ENCODE measurements at places on chromosomes 2 and 18.
A peak's percentile ranks its signal among the peaks of the same experiment; 100 is the strongest.

DNA sequence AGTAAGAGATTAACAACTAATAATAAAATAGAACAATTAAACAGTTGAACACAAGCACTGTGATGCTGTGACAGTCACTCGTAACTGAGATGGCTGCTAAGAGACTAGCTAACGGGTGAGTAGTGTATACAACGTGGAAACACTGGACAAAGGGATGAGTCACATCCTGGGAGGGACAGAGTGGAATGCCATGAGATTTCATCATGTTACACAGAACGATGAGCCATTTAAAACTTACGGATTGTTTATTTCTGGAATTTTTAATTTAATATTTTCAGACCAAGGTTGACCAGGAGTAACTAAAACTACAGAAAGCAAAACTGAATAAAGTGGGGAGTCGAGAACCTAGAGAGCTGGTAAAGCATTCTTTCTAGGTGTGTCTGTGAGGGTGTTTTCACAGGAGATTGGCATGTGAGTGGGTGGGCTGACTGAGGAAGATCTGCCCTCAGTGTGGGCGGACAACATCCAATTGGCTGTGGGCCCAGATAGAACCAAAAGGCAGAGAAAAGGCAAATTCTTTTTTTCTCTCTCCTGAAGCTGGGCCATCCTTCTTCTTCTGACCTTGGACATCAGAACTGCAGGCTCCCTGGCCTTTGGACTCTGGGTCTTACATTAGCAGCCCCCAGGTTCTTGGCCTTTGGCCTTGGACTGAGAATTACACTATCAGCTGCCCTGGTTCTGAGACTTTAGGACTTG, 14.6 kb downstream of the TMSB10 start:
- no peak for DNase-seq

GRCh38 chr2:85888020-85888683, 638 bp downstream of the ST3GAL5 start:
- DNase-seq, result peak; percentile 26

- no peak for DNase-seq
These were observed 44.5 kb downstream of the EML6 start for GRCh38 chr2:54767921-54768320.

DNA sequence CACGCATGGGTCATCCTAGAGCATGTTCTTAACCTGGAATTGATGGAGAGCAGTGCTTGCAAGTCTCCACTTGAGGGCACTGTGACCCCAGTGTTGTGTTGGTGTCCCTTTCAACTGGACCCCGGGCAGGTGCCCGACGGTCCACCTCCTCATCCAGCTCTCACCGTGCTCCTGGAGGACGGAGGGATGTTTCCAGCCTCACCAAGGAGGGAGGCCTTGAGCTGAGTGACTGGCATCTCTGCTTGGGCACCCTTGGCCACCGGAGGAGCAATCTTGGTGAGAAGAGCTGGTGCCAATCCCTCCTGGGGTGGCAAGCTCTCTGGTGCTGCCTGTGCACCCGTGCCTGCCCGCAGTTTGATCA, 45.4 kb upstream of the ASB18 start:
- DNase-seq, result peak; percentile 42

DNA sequence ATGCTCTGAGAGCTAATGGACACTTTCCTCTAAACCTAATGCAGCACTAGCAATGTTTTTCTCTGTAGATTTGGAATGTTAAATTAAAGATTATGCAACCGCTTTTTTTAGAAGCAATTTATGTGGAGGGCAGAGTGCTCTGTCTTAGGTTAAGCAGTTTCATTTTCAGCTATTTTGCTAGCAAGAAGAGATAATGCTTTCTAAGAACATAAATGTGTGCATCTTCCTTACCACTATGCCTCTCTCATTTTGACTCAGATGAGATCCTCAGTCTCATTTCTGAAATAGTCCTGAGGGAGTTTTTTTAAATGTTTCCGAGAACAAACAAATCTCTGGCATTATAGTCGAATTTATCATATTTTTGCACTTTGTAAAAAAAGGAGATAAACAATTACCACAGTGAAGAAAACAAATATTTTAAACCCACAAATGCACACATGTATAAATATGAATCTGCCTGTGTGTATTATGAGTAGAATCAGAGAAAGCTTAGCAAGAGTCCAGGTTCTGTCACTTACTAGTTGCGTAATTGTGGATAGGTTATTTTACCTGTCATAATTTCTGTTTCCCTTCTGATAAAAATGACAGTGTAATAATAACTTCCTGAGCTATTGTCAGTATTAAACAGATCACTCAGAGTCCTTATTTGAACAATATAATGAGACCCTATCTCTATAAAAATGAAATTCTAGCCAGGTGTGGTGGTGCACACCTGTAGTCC, 207.7 kb upstream of the CRIM1 start:
- no peak for DNase-seq

DNA sequence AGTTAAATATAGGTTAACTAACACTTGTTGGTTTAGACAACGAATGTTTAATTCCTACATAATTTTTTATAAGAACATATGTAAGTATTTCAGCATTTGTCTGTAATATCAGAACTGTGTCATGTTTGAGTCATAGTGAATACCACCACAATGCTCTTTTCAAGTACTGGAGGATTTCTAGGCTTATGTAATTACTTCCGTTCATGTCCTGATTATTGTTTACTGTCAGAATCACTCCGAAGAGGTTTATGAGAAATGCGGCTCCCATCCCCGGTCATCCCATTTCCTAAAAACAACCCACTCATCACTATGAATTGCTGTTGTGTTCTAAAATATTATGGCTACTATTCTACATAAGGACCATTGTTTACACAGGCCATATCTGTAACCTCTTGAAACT, 45.1 kb downstream of the CDH19 start:
- DNase-seq, result no peak

DNA sequence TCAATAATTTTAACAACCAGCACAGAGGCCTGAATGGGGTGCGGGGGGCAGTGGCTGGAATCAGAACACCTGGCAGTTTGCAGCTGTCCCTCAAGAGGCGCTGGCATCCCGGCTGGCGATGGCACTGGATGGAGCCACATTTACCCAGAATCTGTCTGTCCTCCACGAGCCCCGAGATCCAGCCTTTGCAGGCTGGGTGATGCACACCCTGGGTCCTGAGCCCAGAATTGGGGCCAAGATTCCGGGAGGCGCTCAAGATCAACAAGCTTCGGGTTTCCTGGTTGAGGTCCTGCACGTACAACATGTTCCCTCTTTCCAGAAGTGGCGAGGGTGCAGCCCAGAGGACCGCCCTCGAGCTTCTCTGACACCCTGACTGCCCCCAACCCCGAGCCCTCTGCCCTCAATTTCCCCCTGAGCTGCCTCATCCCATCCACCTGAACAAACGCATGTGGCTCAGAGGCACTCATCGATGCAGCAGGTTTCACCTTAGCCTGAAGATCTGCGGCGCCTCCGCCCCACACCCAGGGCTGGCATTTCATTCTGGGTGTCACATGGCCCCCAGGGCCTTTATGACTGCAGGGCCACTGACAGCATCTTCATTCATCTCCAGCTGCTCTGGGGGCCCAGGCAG, 97.5 kb downstream of the TFCP2L1 start:
- no peak for DNase-seq

DNA sequence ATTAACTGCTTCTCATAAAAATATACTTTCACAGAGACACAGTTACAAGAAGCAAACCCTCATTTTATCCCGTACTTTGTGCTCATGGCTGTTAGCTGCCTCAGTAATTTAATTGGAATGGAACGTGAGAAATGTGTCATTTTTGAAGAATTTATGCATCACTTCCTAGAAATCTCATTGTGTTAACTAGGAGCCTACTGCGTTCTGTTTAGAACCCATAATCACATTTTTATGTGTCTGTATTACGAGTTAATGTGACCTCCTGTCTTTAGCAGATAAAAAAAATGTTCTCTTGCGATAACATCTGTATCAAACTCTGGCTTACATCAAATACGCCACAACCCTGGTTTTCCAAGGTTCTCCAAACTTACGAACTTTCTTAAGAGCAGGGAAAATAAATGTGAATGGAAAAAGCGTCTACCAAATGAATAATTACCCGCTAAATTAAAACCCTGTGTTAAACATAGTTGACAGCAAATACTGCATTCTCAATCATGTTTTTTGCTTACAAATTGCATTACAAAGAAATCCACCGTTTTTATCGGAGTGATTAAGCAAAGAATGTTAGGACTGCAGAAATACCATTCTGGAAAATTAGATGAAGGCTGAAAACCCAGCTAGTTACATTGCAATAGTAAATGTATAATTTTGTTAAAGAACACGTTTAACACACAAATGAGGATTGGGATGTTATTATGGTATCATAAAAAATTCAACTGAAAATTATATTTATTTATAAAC, 12.1 kb upstream of the GBX2 start:
- no peak for DNase-seq

DNA sequence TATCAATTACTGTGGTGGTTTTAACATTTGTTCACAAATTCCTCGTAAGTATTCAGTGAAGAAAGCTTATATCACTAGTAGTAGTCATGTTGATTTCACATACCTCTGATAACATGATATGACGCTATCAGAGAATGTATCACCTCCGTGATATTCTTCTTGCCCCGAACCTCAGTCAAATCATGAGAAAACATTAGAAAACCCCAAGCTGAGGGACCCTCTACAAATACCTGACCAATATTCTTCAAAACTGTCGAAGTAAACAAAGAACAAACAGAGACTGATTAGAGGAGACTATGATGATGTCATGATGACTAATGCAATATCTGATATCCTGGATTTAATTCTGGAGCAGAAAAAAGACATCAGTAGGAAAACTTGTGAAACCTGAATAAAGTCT, 85.6 kb upstream of the SPOPL start:
- DNase-seq, result no peak

DNA sequence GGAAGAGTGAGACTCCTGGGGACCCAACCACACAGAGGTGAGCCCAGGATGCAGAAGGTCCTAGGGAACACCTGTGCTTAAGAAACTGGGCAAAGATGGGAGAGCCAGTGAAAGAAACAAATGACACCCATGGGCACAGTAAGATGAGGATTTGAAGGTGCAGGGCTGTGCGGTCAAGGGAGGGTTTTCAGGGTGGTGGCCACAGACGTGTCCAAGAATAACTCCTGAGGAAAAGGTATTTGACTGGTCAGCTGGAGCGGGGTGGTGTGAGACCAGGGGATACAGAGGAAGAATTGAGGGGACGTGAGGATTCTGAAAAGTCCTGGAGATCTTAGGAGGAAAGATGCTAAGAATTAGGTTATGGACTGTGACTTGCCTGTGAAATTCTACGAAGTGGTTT, 142.9 kb downstream of the TMEM163 start:
- no peak for DNase-seq

GRCh38 chr2:64698668-64699444, 45.1 kb upstream of the SERTAD2 start:
- no peak for DNase-seq

GRCh38 chr2:174322746-174323145, 12.0 kb upstream of the SP9 start:
- no peak for DNase-seq

- no peak for DNase-seq
These were observed 197.2 kb upstream of the FSHR start for GRCh38 chr2:49351560-49351959.

GRCh38 chr2:207725873-207726578, 14.6 kb downstream of the CCNYL1 start:
- DNase-seq, result no peak

DNA sequence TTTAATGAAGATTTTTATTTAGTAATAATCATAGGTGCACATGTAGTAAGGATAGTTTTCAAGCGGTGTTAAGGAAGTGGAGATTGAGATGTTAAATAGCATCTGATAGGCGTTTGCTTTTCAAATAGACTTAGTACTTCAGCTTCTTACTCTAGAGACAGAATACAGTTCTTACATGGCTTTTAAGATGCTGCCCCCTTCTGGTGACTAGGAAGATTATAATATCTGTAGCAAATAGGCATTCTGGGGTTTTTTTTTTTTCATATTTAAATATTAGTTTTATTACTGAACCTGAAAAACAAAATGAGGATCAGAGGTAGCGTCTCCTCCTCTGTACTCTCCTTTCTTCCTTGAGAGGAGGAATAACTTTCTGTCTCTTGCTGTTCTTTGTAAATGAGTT, 100.2 kb downstream of the AGAP1 start:
- no peak for DNase-seq

DNA sequence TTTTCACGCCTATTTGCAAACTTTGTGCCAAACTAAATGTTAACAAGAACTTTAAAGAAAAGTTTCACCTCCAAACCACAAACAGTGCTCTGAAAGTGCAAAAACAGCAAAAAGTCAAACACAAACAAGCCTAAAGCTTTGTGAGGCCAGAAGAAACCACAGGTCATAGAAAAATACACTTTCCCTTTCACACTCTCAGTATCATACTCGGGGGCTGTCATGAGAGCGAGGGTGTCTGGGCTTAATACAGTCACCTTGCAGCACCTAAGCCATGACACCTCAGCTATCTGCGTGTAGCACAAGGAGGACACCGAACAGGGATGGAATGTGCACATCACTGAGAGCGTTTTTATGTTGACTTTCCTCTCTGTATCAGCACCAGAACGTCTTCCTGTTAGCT, 26.6 kb upstream of the SEH1L start:
- DNase-seq, result no peak

- peak; percentile 71 for DNase-seq
These were observed 736.1 kb downstream of the GALR1 start for GRCh38 chr18:77985526-77986281.

- no peak for DNase-seq
These were observed 28.7 kb downstream of the ALK start for GRCh38 chr2:29892585-29893259.

DNA sequence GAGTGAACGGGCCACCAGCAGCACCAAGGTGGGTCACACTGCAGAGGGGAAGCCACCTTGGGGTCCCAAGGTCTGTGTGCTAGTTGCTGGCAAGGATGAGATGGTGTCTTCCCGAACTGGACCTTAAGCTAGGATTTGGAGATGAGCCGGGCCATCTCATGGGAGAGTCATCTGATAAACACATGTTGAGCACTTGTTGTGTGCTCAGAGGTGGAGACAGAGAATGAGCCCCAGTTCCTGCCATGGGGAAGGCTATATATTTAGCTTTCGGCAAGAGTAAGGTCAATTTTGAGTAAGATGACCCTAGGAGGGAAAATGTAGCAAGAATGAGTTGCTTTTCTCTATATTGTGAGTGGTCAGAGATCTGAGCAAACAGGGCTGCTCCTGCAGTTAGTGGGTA, 41.4 kb upstream of the RPL31 start:
- DNase-seq, result no peak

DNA sequence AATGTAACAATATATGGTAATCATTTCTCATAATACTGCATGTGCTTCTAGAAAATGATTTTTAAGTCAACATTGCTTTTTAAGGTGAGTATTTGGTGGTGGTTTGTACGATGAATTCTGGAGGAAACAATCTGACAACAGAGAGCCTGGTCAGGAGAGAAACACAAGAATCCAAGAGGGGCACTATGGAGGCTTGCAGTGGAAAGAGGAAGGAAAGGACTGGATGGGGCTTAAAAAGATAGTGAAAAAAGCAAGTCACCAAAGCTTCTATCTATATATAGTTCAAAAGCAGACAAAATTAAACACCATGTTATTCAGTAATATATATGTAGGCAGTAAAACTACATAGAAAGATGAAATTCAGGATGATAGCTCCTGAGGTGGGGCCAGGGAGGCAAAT, 109.4 kb upstream of the SERTAD2 start:
- DNase-seq, result no peak

All from WERI-Rb-1 (cell line).